EL (cell line): ENCODE measurements at places on chromosomes 12 and 14.

- no peak for DNase-seq
Observed at GRCh38 chr12:114751712-114752111, 67.7 kb upstream of the TBX3 start.

DNA sequence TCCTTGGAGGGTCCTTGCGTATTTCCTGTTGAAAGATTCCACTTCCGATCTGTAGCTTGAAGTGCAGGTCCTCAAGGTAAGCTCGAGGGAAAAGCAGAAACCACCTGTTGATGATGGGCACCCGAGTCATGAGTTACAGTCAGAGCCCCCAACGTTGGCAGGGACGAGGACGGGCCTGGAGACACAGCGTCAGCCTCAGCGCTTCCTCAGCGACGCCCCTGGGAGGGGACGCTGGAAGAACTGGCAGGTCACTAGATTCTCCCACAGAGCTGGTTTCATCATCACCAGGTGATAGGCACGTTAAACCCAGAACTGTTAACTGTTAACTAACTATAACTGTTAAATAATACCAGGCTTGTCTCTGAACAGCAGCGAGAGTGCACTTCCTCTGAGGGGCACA is 101.8 kb downstream of the TNFAIP2 start:
- DNase-seq: no peak

GRCh38 chr12:113161415-113162016 is 12.0 kb downstream of the CFAP73 start:
- DNase-seq: peak; percentile 17

- no peak for DNase-seq
Observed at GRCh38 chr14:25626986-25627385, 577.0 kb upstream of the STXBP6 start.

GRCh38 chr14:21097636-21098075 is 799 bp downstream of the ZNF219 start:
- DNase-seq: no peak

DNA sequence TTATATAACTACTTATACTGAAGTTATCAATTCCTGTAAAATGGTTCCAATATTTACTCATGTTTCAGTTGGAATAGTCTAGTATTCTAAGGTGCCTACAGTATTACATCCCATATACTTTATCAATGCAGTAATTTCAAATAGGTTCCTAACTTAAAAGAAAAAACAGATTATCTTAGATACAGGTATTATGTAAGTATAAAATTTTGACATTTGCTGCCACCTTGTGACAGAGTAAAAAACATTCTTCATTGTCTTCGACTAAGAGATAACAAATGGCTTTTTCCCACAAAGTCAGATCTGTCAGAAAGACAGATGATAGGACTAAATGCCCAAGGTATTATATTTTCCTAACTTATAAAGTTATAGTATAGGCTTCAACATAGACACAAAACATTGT is 78.7 kb downstream of the TXNDC16 start:
- peak; percentile 49 for DNase-seq

GRCh38 chr14:66619952-66620351 is 112.0 kb downstream of the GPHN start:
- DNase-seq: no peak

- no peak for DNase-seq
Observed at GRCh38 chr14:89315493-89316470, 101.3 kb downstream of the FOXN3 start.

- DNase-seq: no peak
Observed at GRCh38 chr12:102349079-102349478, 131.3 kb downstream of the IGF1 start.

- peak; percentile 23 for DNase-seq
Observed at GRCh38 chr12:131850856-131851559, 22.8 kb downstream of the MMP17 start.

GRCh38 chr14:69972755-69973154 is 93.5 kb downstream of the SMOC1 start:
- no peak for DNase-seq

DNA sequence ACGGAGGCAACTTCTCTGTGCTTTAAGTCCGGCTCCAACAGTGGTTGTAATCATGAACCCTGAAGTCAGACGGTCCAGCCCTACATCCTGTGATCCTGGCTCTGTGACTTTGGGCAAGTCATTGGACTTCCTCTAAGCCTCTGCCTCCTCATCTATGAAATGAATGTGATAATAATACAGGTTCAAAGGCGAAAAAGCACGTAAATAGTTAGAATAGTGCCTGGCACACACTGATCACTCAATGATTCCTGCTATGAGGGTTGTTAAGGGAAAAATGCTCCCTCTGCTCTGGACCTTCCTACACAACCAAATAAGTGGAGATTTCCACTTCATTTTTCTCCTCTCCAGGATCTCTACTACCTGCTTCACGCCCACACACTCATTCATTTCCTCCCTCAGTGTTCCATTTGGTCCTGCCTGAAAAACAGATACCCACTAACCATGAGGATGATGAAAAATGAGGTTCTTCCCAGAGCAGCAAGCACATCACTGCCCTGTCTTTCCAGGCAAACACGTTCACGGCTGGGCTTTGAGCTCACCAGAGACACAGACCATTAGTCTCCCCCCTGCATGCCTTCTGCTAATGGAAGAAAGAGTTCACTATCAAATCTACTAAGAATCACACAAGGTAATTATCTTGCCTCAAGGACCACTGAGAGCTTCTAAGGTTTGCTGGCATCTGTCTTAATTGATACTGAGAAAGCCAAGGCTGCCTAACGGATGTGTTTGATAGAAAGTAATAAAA is 13.2 kb downstream of the NUAK1 start:
- no peak for DNase-seq

- no peak for DNase-seq
Observed at GRCh38 chr12:100266585-100266834, 369 bp downstream of the DEPDC4 start.

DNA sequence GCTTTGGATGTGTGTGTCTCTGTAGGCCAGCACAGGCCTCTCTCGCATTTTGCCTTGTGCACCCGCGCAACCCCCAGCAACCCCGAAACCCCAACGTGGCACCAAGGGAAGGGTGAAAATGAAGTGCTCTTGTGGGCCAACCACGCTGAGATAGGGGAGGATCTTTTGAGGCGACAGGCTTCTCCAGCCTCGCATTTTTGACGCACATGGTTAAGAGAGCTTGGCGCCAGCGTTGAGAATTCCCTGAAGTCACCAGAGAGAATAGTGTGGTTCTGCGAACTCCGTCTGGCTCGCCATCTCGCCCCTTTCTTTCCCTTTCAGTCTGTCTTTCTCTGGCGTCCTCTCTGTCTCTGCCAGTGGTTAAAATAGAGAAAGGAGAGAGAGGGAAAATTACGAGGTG is 1.9 kb upstream of the TBX3 start:
- DNase-seq: peak; percentile 74

GRCh38 chr14:103385929-103386712 is 906 bp downstream of the MARK3 start:
- peak; percentile 32 for DNase-seq

GRCh38 chr12:61854902-61855301 is 405.3 kb upstream of the USP15 start:
- DNase-seq: no peak

DNA sequence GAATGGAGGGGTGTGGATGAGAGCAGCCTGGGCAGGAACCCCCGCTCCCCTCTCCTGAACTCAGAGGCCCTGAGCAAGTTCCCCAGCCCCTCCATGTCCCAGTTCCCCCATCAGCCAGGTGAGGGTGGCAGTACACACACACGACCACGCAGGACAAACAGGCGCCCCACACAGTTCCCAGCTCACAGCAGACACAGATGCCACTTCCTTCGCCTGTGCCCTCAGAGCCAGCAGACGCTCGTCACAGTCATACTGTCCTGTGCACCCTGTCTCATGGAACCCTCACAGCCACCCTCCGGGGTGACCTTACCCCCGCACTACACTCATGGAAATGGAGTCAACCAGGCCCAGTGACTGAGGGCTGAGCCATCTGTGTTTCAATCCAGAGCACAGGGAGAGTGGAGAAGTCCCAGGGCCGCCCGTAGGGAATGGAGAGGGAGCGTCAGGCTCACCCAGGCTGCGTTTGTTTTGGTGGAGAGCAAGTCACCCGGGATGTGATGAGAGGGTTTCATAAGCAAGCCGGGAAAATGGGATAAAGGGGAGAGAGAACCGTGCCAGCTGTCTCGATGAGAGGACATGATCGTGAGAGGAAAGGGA is 47.5 kb upstream of the DYNC1H1 start:
- no peak for DNase-seq

DNA sequence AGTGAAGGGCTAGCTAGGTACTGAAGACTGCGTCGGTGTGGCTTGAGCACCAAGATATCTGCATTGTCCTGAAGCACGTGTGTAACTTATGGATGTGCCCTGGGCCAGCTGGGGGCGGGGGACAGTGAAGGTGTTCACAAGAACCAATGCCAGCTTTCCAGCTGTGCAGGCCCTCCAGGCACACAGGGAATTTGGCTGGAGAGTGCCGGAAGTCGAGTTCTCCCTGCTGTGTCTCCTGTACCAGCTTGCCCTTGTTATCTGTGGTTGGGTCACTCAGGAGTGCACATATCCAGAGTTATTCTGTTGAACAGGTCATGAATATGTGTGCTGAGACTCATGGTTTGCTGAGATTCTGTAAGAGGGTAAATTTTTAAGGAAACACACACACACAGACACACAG is 75.9 kb upstream of the CRY1 start:
- no peak for DNase-seq

GRCh38 chr12:23556661-23557060 is 392.8 kb downstream of the SOX5 start:
- no peak for DNase-seq

GRCh38 chr12:122942637-122943036 is 23.6 kb downstream of the ABCB9 start:
- no peak for DNase-seq

DNA sequence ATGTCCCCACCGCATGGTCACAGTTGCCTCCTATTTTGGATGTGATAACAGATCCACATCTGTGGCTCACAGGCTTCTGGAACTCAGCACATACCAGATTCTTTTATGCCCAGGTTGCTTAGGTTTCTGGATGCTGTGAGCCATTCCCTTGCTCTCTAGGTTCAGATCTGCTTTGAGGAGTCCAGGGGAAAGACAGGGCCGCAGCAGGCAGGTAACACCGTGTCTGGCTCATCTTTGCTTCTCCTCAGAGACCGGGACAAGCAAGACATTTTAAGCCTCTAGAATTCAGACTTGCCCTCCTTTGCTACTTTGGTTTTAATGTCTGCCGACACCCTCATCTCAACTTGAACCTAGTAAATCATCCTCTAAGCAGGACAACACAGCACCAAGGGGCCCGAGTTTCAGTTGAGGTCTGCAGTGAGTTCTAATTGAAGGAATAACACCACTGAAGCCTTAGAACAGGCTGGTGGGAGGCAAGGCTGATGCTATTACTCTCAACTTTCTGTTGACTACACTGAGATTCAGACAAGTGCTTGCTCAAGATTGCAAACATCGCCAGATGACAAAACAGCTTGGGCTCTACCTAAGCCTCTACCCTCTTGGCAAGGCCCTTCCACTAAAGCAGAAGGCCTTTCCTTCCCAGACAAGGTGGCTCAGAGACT is 55.3 kb downstream of the MDM2 start:
- no peak for DNase-seq

GRCh38 chr12:51065530-51065929 is 17.4 kb downstream of the LETMD1 start:
- DNase-seq: no peak

DNA sequence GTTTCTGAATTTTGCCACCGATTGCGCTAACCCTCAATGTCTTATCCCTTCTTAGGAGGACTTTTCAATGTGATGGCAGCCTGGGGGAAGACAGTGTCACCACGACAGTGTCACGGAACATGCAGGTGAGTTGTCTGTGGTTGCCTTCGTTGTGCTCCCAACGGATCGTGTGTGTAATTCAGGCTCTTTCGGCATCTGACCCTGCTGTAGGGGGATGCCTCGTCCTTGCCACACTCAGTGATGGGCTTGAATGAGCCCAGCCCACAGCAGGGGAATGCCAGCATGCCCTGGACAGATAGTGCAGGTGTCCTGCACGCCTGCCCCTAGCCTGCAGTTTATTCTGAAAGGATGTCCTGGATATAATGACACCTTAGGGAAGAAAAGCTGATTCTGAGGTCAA is 123.8 kb upstream of the RTL1 start:
- DNase-seq: no peak

- DNase-seq: peak; percentile 45
Observed at GRCh38 chr14:83559721-83560120, 1970.2 kb upstream of the FLRT2 start.

GRCh38 chr14:55721353-55721752 is 141.3 kb downstream of the KTN1 start:
- DNase-seq: peak; percentile 92

GRCh38 chr12:54159589-54159988 is 29.2 kb downstream of the SMUG1 start:
- DNase-seq: no peak

DNA sequence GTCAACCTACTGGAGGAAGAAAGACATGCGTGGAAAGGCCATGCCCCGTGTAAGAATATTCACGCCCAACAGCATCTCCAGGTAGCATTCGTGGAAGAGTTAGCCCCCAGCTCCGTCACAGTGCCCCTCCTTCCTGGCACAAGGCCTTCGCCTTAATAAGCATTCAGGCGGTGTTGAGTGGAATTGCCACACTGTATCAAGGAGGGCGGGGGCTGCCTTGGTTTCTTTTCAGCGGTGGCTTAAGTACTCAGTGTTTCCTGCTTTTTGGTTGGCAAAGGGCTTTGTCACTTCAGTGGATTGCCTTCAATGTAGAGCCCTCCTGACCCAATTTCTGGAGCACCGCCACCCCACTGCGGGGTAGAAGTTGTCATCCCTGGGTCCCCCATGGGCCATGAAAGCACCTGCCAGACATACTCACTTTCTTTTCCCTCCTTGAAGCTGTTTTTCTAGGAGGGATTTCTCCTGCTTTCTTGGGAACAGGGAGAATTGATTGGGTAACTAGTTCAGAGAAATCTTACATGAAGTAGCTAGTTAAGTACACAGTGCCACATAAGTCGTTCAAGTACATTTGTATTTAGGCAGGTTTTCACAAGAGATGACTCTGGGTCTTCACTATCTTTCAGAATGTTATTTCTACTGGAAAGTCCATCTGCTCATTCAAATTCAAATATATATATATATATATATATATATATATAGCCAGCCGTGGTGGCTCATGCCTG is 65.5 kb upstream of the STON2 start:
- no peak for DNase-seq

- DNase-seq: no peak
Observed at GRCh38 chr12:9351136-9351535, 142.9 kb upstream of the PZP start.

DNA sequence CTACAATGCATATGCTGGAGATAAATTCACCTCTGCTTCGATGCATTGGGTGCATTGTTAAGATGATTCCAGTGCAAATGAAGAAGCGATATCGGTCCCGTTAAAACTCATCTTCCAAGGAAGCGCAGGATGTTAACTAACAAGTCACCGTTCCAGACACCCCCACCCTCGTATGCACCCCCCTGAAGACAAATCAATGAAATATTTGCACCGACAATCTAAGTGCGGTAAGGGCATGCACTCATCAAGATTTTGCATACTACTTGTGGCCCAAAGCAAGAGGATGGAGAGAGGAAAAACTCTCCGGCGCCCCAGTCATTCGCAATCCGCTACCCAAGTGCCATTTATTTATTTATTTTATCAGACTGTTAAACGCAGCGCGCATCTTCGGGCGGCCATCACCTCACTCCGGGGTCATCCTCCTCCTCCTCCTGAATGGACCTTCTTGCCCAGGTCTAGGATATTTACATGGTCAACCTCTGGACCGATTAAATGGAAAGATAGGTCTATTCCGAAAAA is 1.2 kb downstream of the NOVA1 start:
- no peak for DNase-seq
